ENCODE measurements at places on chromosomes 1 and 21. TPM values are rescaled to one million over a fixed set of nuclear protein-coding genes. Genes with fewer than 3 reads are reported as not detected.

Gene PEAR1
- total RNA-seq: 17.4 TPM

DNA sequence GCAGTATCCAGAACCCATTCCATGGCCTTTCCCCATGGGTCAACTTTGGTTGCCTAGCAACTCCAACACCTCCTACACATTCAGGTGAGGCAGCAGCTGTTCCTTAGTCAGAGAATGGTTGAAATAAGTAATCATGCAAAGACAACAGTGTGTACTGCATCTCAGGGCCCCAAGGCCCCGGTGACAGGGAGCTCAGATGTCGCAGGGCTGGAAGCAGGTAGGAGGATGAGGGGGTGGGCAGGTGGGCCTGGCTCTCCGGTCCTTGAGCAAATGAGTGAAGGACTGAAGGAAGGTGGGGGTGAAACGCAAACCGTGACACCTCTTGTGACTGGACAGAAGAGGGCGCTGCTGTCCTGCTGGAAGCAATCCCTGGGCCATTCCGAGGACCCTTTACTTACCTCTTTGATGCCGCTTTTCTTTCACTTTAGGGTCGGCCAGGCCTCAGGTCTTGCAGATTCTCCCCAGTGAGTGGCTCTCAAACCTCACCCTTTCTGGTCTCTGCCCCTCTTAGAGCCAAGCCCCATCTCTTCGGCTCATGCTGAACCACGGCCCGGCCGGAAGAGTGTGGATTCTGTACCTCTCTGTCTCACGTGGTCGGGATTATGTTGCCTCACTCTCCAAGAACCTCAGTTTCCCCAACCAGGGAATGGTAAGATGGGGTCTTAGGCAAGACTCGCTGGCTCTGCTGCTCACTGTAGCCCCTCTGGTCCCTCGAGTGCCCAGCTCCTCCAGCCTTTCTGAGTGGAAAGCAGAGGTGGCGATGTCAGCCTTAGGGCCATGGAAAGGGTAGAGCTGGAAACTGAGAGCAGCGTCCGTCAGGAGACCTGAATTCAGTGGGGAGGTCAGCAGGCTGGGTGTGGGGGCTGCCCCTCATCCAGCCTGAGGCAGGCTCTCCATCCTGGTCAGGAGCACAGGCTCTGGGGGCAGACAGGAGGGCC lies 5.6 kb upstream of the KCNA10 start:
- no peaks in the 10 kb centered on the region for H3K27me3 ChIP-seq
- no peak for DNase-seq
- H3K4me3 ChIP-seq: no peak overlapping the region
- H3K4me1 ChIP-seq: no peaks in the 10 kb centered on the region
- no peak overlapping the region for H3K27ac ChIP-seq

DNA sequence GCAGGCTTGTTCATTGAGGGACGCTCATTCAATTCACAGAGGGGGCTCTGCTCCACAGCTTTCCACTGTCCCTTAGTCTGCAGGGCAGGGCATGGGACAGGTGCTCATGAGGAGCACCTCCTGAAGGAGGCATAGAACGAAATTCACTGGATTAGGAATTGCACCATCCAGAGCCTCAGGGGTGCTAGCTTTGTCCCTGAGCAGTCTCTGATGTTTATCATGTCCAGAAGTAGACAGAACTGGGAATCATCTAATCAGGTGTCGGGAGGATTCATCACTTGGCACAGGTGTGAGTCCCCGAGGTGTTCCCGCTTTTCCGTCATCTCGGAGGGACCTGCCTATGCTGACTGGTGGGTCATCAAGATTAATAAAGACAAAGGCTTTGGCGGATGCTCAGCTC lies 321.4 kb downstream of the AJAP1 start:
- H3K4me1 ChIP-seq: no peaks in the 10 kb centered on the region
- no peaks in the 10 kb centered on the region for H3K27me3 ChIP-seq
- H3K27ac ChIP-seq: no peak overlapping the region
- H3K4me3 ChIP-seq: no peak overlapping the region
- no peak for DNase-seq

Gene OVAAL
- total RNA-seq: not detected

DNA sequence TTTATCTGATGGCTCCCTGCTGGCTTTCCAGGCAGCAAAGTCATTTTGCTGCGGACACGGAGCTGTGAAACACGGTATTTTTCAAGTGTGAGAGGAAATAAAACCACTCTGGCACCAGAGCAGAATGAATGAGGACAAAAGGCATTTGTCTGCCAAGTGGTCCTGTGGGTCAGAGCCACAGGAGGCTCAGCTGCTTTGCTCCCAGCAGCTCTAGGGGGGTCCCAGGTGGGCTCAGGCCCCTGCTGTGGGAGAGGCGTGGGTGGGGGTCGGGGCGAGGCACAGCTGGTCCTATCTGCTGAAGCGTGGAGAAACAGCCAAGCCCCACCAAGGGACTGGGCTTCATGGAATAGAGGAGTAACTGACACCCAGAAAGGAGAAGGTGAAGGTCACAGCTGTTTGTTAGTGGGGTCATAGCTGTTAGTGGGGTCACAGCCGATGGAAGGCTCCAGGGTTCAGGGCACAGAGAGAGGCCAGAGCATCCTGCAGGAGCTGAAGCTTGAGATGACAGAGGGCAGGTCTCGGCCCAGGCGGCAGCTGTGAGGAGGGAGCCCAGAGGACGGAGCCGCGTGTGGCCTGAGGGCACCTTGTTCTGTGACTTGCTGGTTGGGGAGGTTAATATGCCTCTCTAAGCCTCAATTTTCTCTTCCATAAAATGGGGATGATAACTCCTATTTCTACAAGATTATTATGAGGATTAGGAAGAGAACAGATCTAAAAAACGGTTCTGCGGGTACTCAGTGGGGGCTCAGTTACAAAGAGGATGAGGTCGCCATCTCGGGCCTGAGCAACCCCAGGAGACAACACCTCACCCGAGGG lies 7.1 kb downstream of the KIF17 start:
- no peaks in the 10 kb centered on the region for H3K4me1 ChIP-seq
- no peak overlapping the region for H3K4me3 ChIP-seq
- H3K27ac ChIP-seq: no peak overlapping the region
- no peaks in the 10 kb centered on the region for H3K36me3 ChIP-seq

Gene SIPA1L2
- total RNA-seq: 11.3 TPM

DNA sequence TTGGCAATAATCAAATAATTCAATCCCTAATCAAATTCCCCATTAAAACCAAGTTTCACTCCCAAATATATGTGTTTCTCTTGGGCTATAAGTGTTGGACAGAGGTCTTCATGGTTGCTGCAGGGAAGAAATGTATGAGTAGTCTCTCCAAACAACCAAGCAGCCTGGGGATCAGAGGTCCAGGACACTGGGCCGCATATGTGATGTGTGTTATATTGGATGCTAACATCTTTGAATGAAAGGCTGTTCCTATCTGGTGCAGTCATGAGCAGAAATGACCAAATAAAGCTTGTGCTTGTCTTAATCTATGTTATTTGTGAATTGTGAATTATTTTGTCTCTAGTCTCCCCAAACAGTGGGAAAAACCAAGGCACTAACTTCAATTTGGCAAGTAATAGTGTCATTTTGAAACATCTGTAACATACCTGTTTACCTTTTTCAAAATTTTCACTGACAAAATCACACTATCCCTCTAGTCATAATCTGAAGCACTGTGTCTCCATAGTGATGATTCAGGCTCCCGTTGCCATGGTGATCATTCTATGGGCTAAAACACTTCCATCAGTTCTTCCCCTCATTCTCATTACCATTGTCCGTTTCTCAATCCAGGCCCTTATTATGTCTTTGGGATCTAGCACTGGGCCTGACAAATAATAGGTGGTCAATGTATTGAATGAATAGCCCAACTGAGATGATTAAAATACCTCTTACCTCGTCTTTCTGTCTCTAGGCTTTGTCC lies 12.5 kb upstream of the TADA1 start:
- no peaks in the 10 kb centered on the region for H3K4me1 ChIP-seq
- H3K27me3 ChIP-seq: no peaks in the 10 kb centered on the region
- H3K4me3 ChIP-seq: no peak overlapping the region

DNA sequence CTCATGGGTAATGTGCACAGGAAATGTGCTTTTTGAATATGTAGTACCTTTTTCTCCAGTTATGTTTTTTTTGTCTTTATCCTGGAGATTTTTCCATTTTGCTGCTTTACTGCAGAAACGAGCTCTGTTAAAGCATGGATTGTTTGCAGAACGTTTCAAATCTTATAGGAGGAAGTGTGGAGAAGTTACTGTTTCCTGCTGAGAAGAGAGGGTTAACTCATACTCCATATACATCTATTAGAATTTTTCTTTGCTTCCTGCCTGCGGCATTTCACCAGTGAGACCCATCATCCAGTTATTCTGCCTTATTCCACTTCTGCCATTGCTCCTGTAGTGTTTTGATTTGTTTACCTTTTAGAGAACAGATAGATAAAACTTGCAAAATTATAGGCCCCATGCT lies 2.0 kb downstream of the RPRD2 start:
- H3K27ac ChIP-seq: no peak overlapping the region
- H3K36me3 ChIP-seq: no peaks in the 10 kb centered on the region
- peak overlapping the region; percentile 100 for H3K4me3 ChIP-seq
- H3K27me3 ChIP-seq: no peaks in the 10 kb centered on the region
- DNase-seq: no peak

GRCh38 chr1:55749975-55750627 lies 534.9 kb upstream of the USP24 start:
- H3K27ac ChIP-seq: no peak overlapping the region
- no peaks in the 10 kb centered on the region for H3K27me3 ChIP-seq
- H3K36me3 ChIP-seq: no peaks in the 10 kb centered on the region
- DNase-seq: no peak
- H3K4me3 ChIP-seq: no peak overlapping the region
- H3K4me1 ChIP-seq: no peaks in the 10 kb centered on the region

GRCh38 chr1:239368436-239369109 lies 17.8 kb upstream of the CHRM3 start:
- no peaks in the 10 kb centered on the region for H3K36me3 ChIP-seq
- no peak for DNase-seq
- no peak overlapping the region for H3K4me3 ChIP-seq
- H3K27me3 ChIP-seq: no peaks in the 10 kb centered on the region

DNA sequence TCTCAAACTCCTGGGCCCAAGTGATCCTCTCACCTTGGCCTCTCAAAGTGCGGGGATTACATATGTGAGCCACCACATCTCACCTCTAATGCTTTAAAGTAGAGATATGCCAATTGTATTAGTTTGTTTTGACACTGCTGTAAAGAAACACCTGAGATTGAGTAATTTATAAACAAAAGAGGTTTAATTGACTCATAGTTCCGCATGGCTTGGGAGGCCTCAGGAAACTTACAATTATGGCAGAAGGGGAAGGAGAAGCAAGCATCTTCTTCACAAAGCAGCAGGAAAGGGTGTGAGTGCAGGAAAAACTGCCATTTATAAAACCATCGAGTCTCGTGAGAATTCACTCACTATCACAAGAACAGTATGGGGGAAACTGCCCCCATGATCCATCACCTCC lies 3.5 kb upstream of the MYCL start:
- H3K36me3 ChIP-seq: no peaks in the 10 kb centered on the region
- no peak overlapping the region for H3K27ac ChIP-seq
- DNase-seq: no peak
- H3K27me3 ChIP-seq: no peaks in the 10 kb centered on the region
- no peak overlapping the region for H3K4me3 ChIP-seq
